Sigmoid colon (tissue), 7 donors: ENCODE measurements at places on chromosomes 3 and 15. TPM values are rescaled to one million over a fixed set of nuclear protein-coding genes. Genes with fewer than 3 reads are reported as not detected.

- H3K4me3 ChIP-seq = no peak overlapping the region
- no peak for DNase-seq
- H3K36me3 ChIP-seq = no peaks in the 10 kb centered on the region
- H3K4me1 ChIP-seq = no peaks in the 10 kb centered on the region
- H3K27me3 ChIP-seq = peaks cover 76% of the 10 kb centered on the region
- no peak overlapping the region for H3K27ac ChIP-seq
These were observed 9.1 kb downstream of the SHOX2 start for GRCh38 chr3:158097081-158097592.

DNA sequence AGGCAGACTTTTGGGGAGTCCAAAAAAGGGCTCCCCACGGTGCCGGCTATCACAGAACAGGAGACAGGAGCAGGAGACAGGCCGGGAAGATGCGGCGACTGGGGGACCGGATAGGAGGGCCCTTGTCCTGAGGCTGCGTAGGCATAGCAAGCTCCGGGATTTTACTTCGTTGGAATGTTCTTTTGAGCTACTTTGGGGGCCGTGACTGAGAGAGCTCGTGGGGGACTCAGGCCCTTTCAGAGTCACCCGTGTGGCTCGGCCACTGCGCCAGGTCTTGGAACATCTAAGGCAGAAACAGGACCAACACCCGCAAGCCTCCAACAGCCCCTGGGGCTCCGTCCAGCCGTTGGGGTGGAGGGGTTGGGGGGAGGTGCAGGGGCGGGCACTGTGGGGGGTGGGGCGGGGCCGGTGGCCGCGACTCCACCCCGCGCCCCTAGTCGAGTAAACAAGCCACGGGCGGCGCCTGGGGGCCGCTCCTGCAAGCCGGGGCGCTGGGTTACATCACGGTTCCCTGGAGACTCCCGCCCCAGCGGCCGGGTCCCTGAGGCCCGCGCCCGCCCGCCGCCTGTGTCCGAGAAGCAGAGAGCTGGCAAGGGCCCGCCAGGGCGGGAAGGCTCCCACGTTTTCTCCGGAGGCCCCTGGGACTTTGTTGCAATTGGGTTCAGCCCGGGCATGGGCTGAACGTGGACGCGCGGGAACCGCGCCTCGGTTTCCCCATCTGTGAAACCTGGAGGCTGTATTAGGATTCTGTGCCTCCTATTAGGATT is 23.3 kb upstream of the C15orf39 start:
- no peaks in the 10 kb centered on the region for H3K36me3 ChIP-seq
- H3K4me1 ChIP-seq = peaks cover 78% of the 10 kb centered on the region
- H3K27me3 ChIP-seq = no peaks in the 10 kb centered on the region
- peak; percentile 83 for DNase-seq

The GPD1L gene
- 46.0 TPM for total RNA-seq

The TMEM266 gene
- not detected for total RNA-seq

DNA sequence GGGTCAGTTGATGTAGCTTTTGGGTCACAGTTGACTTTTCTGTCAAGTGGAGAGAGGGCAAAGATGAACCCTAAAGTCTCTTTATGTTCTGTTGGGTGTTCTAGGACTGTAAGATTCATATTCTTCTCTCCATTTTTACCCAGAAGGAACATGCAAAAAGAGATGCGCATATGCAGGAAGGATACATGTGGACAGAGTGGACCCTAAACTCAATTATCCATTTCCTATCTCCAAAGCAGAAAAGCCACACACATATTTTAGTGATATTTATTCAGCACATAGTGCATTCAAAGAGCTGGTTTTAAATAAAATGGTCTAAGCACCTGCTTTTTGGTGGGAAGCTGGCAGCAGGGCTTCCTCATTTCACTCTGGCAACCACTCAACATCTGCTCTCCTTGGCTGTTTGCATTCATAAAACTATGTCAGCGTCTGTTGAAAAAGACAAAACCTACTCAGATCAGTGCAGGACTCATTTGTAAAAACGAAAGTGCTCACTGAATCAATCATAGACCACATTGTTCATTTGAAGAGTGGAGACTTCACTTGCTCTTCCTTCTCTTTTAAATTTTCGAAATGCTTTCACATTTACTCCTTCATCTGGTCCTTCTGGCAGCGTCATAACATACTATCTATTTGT is 96.6 kb downstream of the SEMA6D start:
- no peak overlapping the region for H3K4me3 ChIP-seq
- H3K27me3 ChIP-seq = no peaks in the 10 kb centered on the region
- no peaks in the 10 kb centered on the region for H3K4me1 ChIP-seq
- no peak for DNase-seq

The CCR1 gene
- 8.2 TPM for total RNA-seq

The PP2D1 gene
- not detected for total RNA-seq

The COL7A1 gene
- 3.1 TPM for total RNA-seq

The TMCO5A gene
- total RNA-seq = not detected

The NRG4 gene
- not detected for total RNA-seq

The SLC51A gene
- total RNA-seq = not detected

DNA sequence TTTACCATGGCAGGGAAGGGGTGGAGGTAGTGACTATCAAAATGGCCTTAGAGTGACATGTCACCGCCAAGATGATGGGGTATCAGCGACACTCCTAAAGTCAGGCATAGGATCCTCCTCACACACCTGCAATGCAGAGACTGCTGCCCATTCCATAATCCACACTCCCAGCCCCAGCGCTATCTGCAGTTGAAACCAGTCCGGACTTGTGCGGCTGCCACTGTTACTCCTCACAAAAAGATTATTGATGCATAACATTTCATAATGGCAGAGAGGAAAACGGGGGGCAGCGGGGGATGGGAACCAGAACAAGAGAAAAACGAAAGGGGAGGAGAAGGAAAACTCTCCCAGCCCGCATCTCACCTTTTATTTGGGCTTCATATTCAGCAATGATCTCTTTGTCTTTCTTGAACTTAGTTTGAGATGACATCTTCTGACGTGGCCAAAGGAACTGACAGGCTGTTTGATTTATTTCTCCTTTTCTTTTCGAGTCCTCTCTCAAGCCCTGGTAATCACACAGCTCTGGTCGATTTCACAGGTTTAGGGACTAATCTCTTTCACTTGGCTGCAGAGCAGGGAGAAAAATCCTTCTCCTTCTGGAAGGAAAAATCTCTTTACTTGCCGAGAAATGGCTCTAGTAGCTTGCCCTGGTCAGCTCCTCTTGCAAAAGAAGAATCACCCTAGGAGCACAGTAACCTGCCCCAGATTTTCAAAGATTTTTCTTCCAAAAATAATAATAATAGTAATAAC is 749 bp downstream of the SRGAP3 start:
- H3K4me3 ChIP-seq = peak overlapping the region; percentile 44
- peaks cover 20% of the 10 kb centered on the region for H3K4me1 ChIP-seq
- no peaks in the 10 kb centered on the region for H3K36me3 ChIP-seq
- H3K27me3 ChIP-seq = no peaks in the 10 kb centered on the region
- peak overlapping the region; percentile 43 for H3K27ac ChIP-seq

DNA sequence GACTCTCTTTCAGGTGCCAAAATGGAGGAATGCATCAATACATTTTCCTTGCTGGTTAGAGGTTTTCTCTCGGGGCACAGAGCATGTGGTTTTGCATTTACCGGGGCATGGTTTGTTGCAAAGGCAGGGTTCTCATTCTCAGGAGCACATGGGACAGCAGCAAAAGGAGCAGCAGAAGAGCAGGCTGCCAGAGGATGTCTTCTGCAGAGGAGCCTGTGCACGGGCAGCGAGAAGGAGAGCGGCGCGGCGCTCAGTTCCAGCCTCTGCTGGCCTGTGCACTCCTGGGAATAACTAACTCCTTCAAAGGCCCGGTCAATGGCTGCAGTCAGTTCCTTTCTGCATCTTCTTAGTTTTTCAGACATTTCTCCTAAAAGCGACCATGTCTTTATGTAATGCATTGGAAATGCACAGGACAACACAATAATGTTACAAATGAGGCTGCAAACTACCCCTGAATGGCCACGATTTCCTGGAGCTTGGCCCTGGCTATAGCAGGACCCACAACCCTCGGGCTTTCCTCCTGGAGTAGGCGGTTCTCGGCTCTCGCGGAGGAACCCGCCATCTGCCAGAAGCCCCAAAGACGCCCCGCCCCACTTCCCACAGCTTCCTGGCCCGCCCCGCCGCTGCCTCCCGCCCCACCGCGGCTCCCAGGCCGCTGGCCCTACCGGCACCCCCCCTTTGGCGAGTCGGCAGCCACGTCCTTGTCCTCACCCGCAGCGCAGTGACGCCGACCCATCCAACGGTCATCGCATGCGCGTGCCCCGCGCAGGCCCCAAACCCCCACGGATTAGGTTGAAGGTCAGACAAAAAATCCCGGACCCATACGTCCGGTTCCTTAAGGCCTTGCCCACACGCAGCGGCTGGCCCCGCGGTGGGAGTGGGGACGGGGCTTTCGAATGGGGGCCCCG is at the start of gene C3orf62:
Gene C3orf62, minus strand, starts transcription at position 758 of the 908 bp plus-strand sequence. Its CDS starts 360 bp downstream, at position 398.
- H3K27me3 ChIP-seq = no peaks in the 10 kb centered on the region
- peak within 1 kb of the TSS; percentile 96 for H3K27ac ChIP-seq
- H3K4me1 ChIP-seq = peaks cover 21% of the 10 kb centered on the region
- peaks cover 35% of the 10 kb centered on the region for H3K36me3 ChIP-seq
- peak within 1 kb of the TSS; percentile 57 for H3K4me3 ChIP-seq

The THSD4 gene
- total RNA-seq = 2.2 TPM

DNA sequence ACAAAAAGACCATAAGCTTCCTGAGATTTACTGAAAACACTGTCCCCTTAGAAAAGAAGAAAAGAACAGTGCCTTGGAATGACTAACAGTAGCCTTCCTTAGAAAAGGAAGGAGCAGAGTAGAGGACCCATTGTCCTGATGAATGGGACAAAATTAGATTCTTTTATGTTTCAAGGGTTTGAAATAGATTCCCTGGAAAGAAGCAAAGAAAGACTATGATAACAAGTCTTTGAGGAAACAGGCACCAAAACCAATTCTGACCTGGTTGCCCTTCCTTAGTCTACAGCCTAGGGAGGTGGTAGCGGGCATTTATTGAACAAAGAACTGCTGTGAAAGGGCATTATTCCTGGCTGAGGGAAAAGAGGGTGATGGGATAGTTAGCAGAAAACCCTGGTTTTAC is 1024.8 kb downstream of the TBL1XR1 start:
- H3K4me1 ChIP-seq = no peaks in the 10 kb centered on the region
- H3K27ac ChIP-seq = no peak overlapping the region
- no peak for DNase-seq
